AG04450 (cell line): ENCODE measurements at places on chromosomes 12 and 14. TPM values are rescaled to one million over a fixed set of nuclear protein-coding genes. Genes with fewer than 3 reads are reported as not detected.

CCND2 gene
- 3.6 and 4.2 TPM in 2 replicates for polyA plus RNA-seq

RAD9B gene
- polyA plus RNA-seq = 0.07 and 0.26 TPM in 2 replicates

TMEM179 gene
- polyA plus RNA-seq = 0.10 TPM in 1 of 2 replicates, not detected in the other

CPSF2 gene
- polyA plus RNA-seq = 45.5 and 55.3 TPM in 2 replicates

DNA sequence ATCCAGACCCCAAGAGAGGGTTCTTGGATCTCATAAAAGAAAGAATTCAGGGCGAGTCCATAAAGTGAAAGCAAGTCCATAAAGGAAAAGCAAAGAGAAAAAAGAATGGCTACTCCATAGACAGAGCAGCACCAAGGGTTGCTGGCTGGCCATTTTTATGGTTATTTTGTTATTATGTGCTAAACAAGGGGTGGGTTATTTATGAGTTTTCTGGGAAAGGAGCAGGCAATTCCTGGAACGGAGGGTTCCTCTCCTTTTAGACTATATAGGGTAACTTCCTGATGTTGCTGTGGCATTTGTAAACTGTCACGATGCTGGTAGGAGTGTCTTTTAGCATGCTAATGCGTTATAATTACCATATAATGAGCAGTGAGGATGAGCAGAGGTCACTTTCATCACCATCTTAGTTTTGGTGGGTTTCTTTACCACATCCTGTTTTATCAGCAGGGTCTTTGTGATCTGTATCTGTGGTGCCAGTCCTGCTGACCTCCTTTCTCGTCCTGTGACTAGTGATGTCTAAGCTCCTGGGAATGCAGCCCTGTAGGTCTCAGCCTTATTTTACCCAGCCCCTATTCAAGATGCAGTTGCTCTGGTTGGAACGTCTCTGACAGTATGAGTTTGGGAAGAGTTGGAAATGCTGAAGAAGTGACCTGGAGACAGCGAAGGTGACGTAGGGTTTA, 100.5 kb downstream of the ZNF664 start:
- no peak for DNase-seq

DNA sequence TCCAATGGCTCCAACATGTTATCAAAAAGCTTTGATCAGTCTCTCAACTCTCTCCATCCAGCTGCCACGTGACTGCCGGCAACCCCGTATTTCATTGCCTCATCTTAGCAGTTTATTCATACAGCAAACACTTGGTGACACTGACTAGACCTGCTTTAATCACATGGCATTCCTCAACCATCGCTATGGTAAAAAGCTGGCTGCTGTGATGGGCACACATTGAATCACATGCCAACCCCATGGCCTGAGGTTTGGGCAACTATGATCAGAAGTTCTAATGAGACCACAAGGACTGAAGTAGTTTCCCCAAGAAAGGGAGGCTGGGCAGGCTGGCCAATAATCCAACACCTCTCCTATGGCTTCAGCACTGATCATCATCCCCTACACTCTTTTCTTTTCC, 40.6 kb upstream of the TAS2R42 start:
- DNase-seq = no peak

DNA sequence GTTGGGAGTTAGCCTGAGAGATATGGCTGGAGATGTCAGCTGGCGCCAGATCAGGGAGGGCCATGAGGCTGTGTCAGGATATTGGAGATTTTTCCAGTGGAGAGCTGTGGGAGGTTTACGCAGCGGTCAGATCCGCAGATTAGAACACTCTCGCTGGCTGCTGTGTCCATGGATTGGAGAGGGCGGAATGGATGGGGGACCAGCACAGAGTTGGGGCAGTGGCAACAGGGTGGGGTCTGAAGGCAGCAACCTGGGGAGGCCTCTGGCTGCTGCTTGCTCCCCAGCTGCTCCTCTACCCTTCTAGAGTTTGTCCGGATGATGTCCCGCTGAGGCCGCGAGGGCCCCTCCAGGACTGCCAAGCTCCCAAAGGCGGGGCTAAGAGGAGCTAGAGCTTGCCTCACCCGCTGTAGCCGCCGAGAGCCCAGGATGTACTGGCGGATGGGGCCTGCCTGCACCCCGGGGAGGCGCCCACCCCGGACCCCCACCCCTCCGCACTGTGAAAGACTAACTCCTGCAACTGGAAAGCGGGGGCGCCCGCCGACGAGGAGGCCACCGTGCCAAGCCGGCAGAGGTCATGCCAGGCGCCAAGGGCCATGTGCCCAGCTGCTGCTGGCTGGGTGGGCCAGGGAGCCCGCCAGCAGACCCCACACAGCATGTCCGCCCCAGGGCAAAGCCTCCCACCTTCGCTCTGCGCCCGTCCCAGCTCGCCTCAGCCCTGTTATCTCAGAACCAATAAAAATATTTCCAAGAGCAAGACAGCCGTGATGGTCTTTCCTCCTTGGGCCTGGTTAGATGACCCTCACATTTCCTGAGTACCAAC, 20.2 kb upstream of the MLEC start:
- no peak for DNase-seq

- DNase-seq = no peak
Observed at GRCh38 chr12:57080855-57081254, 2.3 kb upstream of the NEMP1 start.

GRCh38 chr12:70664465-70664881, 27.2 kb upstream of the PTPRB start:
- no peak for DNase-seq

- no peak for DNase-seq
Observed at GRCh38 chr14:56087671-56088471, 30.3 kb upstream of the PELI2 start.

DNA sequence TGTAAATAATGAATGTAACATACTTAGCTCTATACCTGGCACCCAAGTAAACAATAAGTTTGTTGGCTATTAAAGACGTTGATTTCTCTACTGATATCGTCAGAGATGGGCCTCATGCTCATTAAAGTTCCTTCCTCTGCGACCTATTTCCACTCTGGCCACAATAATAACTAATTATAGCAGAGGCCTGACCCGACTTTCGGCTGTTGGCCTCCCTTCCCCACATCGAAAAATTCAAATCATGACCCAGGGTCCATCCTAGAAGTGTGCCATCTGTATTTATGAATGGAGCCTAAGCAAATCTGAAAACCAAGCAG, 321 bp upstream of the USP30 start:
- DNase-seq = no peak

DNA sequence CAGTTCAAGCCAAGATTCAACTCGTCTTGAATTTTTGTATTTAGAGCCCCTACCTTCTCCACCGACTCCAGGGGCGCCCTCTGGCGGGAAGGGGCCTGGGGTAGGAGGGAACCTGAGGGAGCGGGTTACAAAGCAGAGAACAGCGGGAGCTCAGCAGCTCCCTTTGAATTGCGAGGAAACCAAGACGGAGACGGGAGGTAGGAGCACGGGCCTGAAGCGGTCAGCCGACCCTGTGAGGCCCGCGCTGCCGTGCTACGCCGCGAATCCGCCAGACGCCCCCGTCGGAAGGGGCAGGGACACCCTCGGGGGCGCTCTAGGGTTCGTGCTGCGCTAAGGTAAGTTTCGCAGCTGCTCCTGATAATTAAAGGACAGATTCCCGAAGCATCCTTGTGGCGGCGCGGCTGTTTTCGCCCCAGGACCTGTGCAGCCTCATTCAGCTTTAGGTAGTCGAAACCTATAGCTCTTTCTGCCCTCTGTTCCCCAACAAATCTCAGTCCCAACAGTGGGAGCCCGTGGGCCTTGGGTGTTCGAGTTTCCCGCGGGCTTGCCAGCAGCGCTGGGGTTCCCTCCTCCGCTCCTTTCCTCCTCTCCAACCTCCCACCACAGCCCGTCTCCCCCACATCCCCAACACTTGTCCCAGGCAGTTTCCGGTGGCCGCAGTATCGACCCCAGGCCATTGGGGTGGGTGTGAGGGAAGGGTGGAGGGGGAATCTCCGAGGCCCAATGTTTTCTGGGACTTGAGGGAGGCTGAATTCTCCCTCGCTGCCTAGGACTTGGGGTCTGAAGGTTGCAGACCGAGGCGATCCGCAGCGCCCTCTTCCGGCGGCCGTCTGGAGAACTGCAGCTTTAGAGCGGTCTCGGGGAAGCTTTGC, 5.1 kb upstream of the NKX2-1 start:
- DNase-seq = no peak

- no peak for DNase-seq
Observed at GRCh38 chr14:71405676-71406075, 498.4 kb downstream of the PCNX1 start.

GRCh38 chr12:9741726-9742125, 8.8 kb upstream of the CLECL1 start:
- no peak for DNase-seq

DNA sequence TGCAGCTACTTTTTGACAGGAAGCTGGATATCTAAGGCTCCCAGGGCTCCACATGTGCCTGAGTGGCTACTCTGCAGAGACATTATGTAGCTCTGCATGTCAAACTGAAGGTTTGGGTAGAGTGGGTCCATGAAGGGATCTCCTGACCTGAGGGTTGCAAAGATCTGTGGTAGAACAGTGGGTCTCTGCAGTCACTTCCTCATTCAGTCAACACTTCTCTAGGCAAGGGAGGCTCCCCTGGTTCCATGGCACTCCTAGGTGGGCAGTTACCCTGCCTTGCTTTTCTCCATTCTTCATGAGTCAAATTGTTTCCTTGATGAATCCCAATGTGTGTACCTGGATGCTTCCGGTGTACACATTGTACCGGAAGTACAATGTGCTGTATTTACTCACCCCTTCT, 57.4 kb downstream of the CMAS start:
- no peak for DNase-seq

GRCh38 chr14:101199028-101199770, 295.7 kb upstream of the RTL1 start:
- no peak for DNase-seq

DNA sequence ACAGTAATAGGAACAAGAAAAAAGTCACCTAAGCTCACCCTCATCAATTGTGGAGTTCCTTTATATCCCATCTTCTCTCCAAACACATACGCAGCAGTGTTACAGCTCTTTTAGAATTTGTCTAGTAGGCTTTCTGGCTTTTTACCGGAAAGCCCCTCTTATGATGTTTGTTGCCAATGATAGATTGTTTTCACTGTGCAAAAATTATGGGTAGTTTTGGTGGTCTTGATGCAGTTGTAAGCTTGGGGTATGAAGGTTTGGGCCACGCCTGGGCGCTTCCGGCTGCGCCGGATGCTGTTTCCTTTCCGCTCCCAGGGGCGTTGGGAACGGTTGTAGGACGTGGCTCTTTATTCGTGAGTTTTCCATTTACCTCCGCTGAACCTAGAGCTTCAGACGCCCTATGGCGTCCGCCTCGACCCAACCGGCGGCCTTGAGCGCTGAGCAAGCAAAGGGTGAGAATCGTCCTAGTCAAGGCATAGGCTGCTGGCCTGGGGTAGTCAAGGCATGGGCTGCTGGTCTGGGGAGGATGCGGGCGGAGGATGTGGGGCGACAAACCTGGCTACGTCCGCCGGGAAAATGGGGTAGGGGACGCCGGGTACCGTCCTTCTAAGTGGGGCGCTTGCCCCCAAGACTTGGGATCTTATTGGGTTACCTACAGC, at the start of the genes C12orf57 and RNU7-1:
Gene C12orf57 (plus strand): TSS at position 301 of the 659 bp plus-strand sequence. CDS start 100 bp downstream, at position 401.
Gene RNU7-1 (plus strand): TSS at position 95 of the 659 bp plus-strand sequence.
- peak; percentile 77 for DNase-seq

- no peak for DNase-seq
Observed at GRCh38 chr12:106299202-106299774, 3.2 kb upstream of the TCP11L2 start.

- DNase-seq = no peak
Observed at GRCh38 chr12:2347137-2347843, 294.5 kb downstream of the CACNA1C start.

DNA sequence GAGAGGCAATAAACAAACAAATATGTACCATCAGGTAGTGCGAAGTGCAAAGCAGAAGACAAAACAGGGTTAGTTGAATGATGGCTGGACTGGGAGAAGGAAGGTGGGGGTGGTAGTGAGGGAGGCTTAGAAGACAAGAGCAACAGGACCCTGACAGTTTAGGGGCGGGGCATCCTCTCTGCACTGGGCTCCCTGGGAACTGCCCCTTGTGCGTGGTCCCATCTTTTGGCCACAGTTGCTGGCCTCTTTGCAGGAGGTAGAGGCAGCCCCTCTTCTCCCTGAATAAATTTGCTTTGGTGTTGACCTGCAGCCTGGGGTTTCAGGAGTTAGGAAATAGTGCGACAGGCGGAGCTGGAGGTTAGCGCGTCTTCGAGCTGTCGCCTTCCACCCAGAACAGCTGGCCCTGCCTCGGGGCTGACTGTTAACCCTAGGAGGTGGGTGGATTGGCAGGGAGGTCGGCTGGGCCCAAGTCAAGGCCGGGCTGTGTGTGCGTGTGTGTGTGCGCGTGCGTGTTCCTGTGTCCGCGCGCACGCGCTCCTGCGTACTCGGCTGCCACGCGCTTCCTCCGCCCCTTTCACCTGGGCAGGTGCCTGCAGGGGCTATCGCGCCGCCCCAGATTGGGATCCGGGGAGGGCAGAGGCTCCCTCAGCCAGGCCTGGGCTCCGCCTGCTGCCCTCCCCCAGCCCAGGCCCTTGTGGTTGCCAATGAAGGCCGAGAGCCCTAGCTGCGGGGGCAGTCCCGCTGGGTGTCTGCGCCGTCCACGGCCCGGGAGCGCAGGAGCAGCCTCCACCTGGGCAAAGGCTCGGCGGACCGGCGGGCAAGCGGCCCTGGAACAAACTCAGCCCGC, 180.8 kb downstream of the ADCK1 start:
- no peak for DNase-seq

DNA sequence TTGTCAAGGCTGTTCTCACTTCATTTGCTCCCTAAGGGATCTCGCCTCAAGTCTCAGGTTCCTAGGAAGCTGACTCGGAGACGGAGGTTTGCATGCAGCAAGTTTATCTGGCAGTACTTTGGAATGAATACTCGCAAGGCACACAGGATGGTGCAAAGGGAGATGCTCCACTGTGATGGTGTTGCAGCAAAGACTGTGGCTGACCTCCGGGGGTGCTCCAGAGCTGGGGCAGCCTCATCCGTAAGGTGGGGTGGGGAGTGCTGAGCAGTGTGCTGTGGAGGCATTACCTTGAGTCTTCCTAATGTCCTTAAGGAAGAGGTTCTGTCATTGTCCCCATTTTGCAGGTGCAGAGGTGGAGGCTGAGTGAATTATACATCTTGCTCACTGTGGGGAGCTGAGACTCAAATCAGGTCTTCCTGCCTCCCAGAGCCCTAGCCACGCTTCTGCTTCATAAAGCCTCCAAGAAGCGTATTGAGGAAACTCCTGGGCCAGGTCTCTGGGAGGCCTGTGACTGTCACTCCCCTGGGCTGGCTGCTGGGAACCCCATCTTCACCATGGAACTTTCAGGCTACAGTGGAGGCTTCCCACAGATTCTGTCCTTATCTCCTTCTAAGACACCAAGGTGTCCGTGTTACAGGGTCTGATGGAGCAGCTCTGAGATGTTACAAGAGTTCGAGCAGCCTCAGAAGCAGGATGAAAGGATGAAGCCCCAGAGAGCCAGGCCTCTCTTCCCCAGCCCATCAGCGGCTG, 39.5 kb downstream of the GALNT16 start:
- no peak for DNase-seq

- no peak for DNase-seq
Observed at GRCh38 chr14:99885649-99885958, 92.4 kb downstream of the EML1 start.
